ENCODE measurements at places on chromosomes 6 and 20.

GRCh38 chr6:10373642-10374359 lies 41.1 kb downstream of the TFAP2A start:
- no peak for DNase-seq

- no peak for DNase-seq
These were observed 18.3 kb downstream of the ZMYND8 start for GRCh38 chr20:47338131-47338628.

GRCh38 chr20:41608606-41609005 lies 9.6 kb downstream of the CHD6 start:
- DNase-seq = no peak

DNA sequence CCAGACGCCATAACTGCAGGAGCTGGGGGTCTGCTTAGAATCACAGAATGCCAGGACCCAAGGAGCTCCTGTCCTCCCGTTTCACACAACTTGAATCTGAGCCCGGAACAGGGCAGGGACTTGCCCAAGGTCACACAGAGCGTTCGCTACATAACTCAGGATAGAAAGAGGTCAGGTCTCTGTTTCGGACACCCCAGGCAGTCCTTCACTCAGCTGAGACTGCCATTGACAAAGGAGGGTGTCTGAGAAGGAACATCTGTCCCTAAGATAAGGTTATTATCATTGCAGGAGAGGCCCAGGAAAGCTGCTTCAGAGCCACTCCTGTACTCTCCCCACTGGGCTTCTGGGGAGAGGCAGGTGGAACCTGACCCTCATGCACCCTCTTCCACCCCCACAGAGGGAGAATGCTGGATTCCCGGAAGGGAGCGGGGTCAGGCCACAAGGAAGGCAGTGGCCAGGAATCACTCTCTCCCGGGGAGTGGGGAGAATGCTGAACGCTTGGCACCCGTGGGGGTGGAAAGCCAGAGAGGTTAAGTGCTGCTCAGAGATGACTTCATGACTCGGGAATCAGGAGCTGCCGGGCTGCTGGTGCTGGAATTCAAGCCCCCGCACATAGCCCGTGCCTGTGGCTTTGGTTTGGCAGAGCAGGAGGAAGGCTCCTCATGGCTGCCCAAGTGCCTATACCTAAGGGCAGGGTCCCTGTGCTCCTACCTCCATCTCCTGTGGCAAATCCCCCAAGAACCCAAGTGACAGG lies 10.7 kb downstream of the SDC4 start:
- DNase-seq = no peak

- no peak for DNase-seq
These were observed 648.0 kb upstream of the GJE1 start for GRCh38 chr6:141484711-141485110.

- no peak for DNase-seq
These were observed 4.8 kb upstream of the TUBB2B start for GRCh38 chr6:3232017-3232945.

- no peak for DNase-seq
These were observed 194.4 kb downstream of the BTBD9 start for GRCh38 chr6:38445336-38445735.

DNA sequence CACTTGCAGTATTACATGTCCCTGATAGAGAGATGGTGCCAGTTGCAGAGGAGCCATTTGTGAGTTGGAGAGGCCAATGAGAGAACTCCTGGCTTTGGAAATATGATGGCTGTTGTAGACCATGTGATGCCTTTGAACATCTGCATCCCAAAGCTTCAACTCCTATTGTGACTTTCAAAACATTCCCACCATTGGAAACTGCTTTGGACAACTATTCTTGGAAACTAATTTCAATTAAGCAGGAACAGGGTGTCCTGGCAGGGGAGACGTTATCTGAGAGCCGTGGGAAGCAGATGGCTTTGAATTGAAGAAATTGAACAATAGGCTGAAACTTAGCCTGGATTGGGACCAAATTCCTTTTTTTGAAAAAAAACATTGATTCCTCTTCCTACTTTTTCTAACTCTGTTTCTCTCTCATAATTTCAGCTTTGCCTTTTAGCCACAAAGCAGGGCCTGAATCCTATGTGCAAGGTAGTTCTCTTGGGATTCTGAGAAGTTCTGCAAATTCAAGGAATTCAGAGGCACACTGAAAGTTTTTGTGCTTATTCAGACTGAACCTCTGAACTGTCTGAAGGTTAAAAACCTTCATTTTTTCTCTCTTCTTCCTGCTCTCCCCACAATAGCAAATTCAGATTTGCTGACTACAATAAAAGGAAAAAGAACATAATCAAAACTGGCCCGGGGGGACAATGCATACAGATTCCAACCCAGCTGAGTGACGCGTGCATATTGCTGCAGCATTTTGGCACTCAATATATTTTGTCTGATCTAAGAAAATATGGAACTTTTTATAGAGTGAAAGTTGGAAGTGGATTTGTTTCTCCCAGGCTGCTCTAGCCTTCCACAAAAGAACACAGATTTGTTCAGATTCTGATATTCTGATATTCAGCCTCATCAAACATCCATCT lies 720.4 kb upstream of the CHD6 start:
- DNase-seq = no peak

DNA sequence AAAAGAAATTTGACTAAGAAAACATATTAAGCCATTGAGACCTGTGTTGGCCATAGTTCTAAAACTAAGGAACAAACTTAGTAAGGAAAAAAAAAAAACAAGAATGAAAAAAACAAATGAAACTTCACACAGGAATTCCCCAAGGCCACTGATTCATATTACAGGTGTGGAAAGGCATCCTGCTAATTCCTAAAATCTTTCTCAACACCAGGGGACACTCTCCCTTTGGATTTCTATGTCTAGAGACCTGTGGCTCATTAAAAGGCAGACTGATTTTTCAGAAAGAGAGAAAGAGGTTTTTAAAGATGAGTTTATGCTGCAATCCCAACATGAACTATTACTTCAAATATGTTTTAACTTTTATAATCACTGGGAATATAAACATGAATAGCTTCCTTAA lies at the start of gene OR12D1:
Gene OR12D1 (plus strand): TSS at position 341 of the 400 bp plus-strand sequence.
- DNase-seq = no peak

- no peak for DNase-seq
These were observed 93.2 kb upstream of the JARID2 start for GRCh38 chr6:15152700-15153099.

DNA sequence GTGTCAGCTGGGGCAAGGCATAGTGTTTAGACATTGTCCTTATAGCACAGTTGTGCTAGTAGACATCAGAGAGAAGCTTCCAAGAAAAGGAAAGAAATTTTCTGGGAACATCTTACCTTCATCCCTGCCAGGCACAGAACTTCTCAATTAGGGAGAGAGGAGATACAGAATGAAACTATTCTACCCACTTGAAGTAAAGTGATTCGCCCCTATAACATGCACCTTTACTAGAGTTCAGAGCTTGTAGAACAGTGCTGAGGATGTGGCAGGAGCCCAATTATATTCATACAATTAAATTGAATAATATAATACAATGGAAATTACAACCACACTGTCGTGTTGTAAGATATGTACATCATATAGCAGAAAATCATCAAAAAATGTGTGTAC lies 1063.9 kb upstream of the CITED2 start:
- DNase-seq = no peak

DNA sequence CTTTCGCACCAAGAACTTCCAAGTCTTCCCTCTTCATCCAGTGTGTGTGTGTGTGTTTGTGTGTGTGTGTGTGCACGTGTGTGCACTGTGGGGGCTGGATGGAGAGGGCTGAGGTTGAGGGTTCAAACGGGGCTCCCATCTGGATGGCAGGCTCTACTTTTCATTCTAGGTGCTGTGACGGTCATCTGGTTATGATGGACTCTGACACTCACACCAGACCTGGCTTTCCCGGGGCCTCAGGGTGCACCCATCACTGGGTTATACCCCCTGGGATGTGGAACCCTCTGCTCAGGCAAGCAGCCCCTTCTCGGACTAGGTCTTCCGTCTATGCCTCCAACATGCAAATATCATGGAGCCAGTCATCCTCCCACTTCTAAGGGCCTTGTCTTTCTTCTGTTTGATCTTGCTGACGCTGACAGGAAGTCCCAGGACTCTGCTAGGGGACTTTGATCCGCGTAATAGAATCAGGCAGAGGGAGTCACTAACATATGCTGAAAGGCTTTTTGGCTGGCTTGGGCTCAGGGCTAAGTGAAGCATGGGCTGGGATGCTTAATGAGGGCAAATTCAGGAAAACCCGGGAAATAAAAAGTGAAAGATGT lies 313.6 kb downstream of the CDC5L start:
- no peak for DNase-seq

- no peak for DNase-seq
These were observed 91.4 kb upstream of the RNF217 start for GRCh38 chr6:124870611-124871459.

GRCh38 chr6:118017301-118017848 lies 110.3 kb downstream of the SLC35F1 start:
- no peak for DNase-seq

- DNase-seq = no peak
These were observed 1.5 kb upstream of the PMEPA1 start for GRCh38 chr20:57711311-57711712.

- no peak for DNase-seq
These were observed 72.0 kb downstream of the BLOC1S5 start for GRCh38 chr6:7992002-7992815.

DNA sequence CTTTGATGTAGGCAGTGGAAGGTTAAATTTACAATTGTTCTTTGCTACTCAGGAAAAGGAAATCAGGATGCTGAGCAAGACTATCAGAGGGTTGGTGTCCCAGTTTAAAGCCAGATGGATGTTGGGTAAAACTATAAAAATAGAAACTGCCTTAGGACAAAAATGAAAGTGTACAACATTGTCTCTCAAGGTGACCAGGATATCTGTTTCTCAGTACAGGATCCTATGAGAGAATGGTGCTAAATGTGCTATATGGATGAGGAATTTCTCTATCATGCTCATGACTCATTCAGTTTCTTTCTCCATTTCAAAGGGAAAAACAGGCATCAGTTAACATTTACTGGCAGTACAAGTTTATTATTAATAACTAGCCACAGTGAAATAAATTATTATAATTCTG lies 534.2 kb upstream of the GJE1 start:
- no peak for DNase-seq

- peak; percentile 69 for DNase-seq
These were observed 19.5 kb upstream of the UBE2J1 start for GRCh38 chr6:89371849-89372505.

- no peak for DNase-seq
These were observed 64.5 kb downstream of the BFSP1 start for GRCh38 chr20:17466641-17467040.

- no peak for DNase-seq
These were observed 70.2 kb upstream of the SLC22A1 start for GRCh38 chr6:160051390-160051789.

DNA sequence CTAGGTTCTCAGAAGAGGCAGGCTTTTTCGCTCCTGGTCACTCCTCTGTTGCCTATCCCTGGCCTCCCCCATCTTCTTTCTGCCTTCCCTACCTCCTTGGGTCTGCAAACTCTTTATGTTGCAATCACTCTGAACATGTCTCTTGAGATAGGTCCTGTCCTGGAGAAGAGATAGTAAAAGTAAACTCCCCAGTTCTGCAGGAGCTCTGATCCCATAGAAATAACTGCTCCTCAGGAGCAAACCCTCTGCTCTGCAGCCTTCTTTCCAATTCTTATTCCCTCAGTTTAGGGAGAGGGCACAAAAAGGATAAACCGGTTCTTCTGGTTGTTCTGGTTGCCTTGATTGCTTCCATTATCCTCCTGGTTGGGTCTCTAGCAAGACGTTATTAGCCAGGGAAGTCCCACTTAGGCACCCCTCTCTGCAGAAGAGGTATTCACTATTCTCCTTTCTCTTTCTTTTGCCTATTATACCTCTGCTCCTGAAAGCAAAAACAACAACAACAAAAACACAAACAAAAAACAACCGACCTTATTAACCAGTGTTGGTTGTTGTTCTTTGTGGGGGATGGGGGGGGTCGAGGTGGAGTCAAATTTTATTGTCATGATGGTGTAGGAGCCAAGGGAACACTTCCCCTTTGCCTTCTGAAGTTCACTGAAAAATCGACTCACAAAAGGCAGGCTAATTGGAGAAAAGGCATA lies 973 bp downstream of the TRIM38 start:
- DNase-seq = no peak

GRCh38 chr6:7051780-7052442 lies 55.9 kb upstream of the RREB1 start:
- no peak for DNase-seq

DNA sequence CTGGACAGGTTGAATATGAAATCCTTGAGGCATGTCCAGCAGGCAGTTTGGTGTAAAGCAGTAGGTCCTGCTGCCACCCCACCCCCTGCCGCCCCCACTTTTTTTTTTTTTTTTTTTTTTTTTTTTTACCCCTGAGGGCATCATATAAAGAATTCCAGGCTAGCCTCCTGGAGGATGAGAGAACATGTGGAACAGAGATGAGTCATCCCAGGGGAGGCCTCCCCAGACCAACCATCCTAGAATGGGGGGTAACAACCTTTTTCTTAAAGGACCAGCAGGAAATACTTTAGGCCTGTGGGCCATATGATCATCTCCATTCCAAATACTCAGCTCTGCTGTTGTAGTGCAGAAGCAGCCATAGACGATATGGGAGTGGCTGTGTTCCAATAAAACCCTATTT lies 170.9 kb downstream of the GJA10 start:
- DNase-seq = no peak

DNA sequence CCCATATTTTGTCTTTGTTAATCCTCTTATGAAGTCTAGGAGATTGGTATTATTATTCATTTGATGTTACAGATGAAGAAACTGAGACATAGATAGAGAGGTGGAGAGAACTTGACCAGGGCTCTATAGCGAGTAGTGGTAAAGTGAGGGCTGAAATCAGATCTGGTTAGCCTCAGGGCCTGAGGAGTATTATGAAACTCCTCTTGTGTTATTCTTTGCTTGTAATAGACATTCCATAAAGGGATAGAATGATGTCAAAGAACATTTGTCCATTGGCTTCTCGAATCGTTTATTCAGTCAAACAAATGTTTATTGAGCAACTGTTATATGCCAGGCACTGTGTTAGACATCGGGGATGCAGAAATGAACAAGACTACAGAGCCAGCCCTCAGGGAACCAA lies at the start of gene IL22RA2:
Gene IL22RA2 (minus strand): TSS at position 144 of the 400 bp plus-strand sequence. CDS start 11,895 bp downstream, outside the sequence.
- DNase-seq = no peak

- DNase-seq = no peak
These were observed 43.5 kb upstream of the TGM2 start for GRCh38 chr20:38208523-38208922.

GRCh38 chr6:16154904-16155303 lies 26.0 kb downstream of the MYLIP start:
- DNase-seq = no peak

GRCh38 chr6:14012313-14013030 lies 87.7 kb downstream of the RNF182 start:
- no peak for DNase-seq

DNA sequence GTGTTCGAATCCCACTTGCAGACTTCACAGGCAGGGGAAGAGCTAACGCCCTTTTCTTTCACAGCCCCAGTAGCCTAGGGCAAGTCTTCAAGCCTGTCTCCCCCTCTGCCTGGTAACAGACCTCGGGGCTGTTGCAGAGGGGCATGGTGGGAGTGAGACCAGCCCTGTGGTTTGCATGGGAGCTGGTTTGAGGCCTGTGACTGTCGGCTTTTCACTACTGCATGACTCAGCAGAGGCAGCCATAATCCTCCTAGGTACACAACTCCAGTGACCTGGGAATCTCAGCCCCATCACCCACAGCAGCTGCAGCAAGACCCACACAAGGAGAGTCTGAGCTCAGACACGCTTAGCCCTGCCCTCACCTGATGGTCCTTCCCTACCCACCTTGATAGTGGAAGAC lies 55.3 kb upstream of the POPDC3 start:
- no peak for DNase-seq

- no peak for DNase-seq
These were observed 66.8 kb upstream of the RSPO3 start for GRCh38 chr6:127051571-127052260.

All from activated CD8-positive, alpha-beta memory T cell treated with anti-CD3 and anti-CD28 coated beads for 1 hour (primary cell).